ENCODE measurements at places on chromosomes 11 and 22.

DNA sequence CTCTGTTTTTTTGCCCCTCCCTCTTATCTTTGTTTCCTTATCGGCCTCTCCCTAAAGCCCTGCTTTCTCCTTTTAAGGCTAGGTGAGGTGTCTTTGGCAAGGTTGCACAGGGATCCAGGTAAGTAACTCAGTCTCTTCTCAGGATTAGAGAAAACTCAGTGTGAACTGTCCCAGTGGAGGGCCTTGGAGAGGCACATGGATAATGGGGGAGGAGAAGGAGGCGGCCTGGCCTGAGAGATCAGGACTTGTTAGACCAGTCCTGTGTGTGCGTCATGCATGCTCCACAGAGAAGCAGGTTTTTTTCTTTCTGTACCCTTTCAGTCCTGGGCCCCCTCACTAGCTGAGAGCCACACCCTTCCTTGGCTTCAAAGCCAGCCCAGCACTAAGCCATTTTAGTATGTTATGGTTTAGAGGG is 19.9 kb downstream of the CTNND1 start:
- no peak for DNase-seq

- no peak for DNase-seq
These were observed 27.2 kb downstream of the BMAL1 start for GRCh38 chr11:13304655-13305335.

GRCh38 chr11:72579816-72580641 is 94.2 kb downstream of the PDE2A start:
- no peak for DNase-seq

- DNase-seq: no peak
These were observed 155.7 kb downstream of the WT1 start for GRCh38 chr11:32279672-32280071.

DNA sequence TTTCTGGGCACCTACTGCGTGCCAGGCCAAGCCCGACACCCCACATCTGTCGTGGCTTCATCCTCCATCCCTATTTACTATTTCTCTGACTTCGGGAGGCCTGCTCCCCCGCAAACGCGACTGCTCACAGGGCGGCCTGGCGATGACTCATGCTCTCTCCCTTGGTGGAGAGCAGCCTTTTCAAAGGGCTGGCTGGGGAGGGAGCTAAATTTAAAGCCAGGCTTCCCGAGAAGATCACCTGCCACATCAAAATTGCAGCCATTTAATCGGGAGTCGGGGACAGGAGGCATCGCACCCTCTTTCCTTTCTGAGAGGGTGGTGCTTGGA is 24.9 kb upstream of the SHISAL1 start:
- no peak for DNase-seq

DNA sequence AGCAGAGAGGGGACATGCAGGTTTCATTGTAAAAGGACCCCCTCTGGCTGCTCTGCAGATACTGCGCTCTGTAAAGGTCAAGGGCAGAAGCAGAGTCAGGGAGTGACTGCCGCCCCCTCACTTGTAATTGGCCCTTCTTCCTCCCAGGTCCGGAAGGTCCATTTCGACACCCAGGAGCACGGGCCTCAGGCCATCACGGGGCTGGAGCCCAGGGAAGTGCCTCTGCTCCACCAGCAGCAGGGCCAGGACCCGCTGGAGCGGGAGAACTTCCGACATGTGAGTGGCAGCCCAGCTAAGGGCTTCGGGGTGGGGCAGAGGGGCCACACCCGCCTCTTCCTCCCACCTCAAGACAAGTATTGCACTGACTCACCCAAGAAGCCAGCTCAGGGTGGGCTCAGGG is 24.0 kb upstream of the LRRC10B start:
- DNase-seq: no peak

All from activated CD4-positive, alpha-beta T cell treated with anti-CD3 and anti-CD28 coated beads for 1 hour (primary cell).